ENCODE measurements at places on chromosomes 3 and 15.

- no peak for DNase-seq
Observed at GRCh38 chr15:79804838-79805237, 92.0 kb downstream of the MTHFS start.

- DNase-seq = no peak
Observed at GRCh38 chr3:180250172-180250571, 213.4 kb upstream of the PEX5L start.

GRCh38 chr3:43477600-43477999 lies 144.2 kb downstream of the ANO10 start:
- no peak for DNase-seq

- no peak for DNase-seq
Observed at GRCh38 chr3:16429086-16429485, 84.4 kb downstream of the RFTN1 start.

GRCh38 chr3:86794361-86795065 lies 196.4 kb downstream of the VGLL3 start:
- DNase-seq = no peak

- DNase-seq = no peak
Observed at GRCh38 chr3:99747915-99748314, 69.7 kb upstream of the CMSS1 start.

GRCh38 chr3:168088106-168088720 lies 7.5 kb downstream of the GOLIM4 start:
- DNase-seq = no peak

DNA sequence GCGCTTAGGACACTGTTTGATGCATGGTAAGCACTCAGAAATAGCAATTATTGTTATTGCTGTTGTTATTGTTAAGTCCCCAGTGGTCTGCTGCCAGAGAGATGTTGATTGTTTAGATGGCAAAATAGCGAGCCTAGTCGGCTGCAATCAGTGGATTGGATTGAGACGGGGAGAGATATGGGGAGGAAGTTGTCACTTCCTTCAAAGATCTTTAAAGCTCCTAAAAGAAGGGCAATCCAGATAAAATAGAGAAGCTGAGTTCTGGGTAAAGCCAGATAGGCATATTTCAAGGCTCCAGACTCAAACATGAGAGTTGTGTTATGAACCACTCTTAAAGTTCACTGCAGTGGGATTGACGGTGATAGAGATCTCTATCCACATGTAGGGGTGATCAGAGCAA lies 64.5 kb downstream of the RYR3 start:
- DNase-seq = no peak

- DNase-seq = no peak
Observed at GRCh38 chr3:149448331-149448831, 26.1 kb upstream of the TM4SF4 start.

GRCh38 chr15:68817304-68818065 lies 3.2 kb downstream of the ANP32A start:
- peak; percentile 13 for DNase-seq

DNA sequence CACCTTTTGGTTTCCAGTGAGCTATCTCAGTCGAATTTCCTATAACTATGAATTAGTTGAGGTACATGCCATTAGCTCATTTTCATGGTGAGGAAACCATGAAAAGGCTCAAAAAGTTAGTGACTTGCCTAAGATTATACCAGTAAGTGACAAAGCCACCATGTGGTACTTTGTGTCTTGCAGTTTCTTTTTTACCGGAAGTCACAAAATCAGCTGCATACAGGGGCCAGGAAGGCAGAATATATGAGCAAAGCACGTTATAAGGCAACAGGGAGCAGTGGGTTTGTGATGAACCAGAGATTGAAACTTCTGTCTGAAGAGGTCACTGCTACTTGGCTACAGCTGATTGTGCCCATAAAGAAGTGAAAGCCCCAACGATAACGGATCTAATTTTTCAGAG lies 50.3 kb downstream of the CMTM8 start:
- no peak for DNase-seq

- DNase-seq = no peak
Observed at GRCh38 chr3:29642393-29643033, 361.6 kb downstream of the RBMS3 start.

GRCh38 chr3:53218131-53218530 lies 37.7 kb downstream of the TKT start:
- DNase-seq = no peak

DNA sequence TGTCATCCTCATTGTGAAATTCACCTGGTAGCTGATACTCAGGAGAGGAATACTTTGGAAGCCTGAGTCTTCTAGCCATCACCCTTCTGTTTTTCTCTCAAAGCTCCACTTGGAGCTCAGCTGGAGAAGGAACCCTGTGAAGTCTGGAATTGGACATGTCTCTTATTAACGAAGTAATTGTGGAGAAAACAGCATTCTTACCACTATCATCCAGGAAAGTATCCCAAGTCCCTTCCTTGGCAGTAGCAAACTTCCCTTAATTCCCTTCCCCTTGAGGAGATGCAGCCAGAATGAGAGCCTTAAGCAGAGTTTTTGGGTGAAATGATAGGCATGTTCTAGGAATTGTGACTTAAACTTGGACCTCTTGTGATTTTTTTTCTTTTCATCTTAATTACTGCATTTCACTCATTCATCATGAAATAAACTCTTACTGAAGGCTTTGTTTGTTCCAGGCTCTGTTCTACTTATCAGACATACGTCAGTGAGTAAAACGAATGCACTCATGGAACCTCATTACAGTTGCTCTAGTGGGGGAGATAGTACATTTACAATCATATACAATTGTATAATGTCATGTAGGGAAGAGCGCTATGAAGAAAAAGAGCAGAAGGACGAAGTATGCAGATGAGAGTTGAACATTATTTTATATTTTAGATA lies 30.5 kb upstream of the TCF12 start:
- no peak for DNase-seq

- no peak for DNase-seq
Observed at GRCh38 chr3:43142472-43142871, 36.6 kb upstream of the POMGNT2 start.

GRCh38 chr3:129687586-129688125 lies 81.2 kb upstream of the PLXND1 start:
- DNase-seq = no peak

GRCh38 chr15:80081390-80081789 lies 21.9 kb downstream of the ZFAND6 start:
- DNase-seq = no peak
